Upper lobe of right lung (tissue), 1 donor: ENCODE measurements at places on chromosomes 5 and 9. TPM values are rescaled to one million over a fixed set of nuclear protein-coding genes. Genes with fewer than 3 reads are reported as not detected.

GRCh38 chr5:153794327-153794726, 244.4 kb downstream of the FAM114A2 start:
- DNase-seq = no peak
- H3K36me3 ChIP-seq = no peaks in the 10 kb centered on the region
- no peak overlapping the region for H3K4me3 ChIP-seq
- no peak overlapping the region for H3K27ac ChIP-seq
- no peaks in the 10 kb centered on the region for H3K4me1 ChIP-seq

- H3K4me3 ChIP-seq = no peak overlapping the region
- no peak overlapping the region for H3K27ac ChIP-seq
- H3K4me1 ChIP-seq = peaks cover 13% of the 10 kb centered on the region
- H3K36me3 ChIP-seq = peaks cover 6% of the 10 kb centered on the region
These were observed 34.6 kb downstream of the HABP4 start for GRCh38 chr9:96484521-96484931.

DNA sequence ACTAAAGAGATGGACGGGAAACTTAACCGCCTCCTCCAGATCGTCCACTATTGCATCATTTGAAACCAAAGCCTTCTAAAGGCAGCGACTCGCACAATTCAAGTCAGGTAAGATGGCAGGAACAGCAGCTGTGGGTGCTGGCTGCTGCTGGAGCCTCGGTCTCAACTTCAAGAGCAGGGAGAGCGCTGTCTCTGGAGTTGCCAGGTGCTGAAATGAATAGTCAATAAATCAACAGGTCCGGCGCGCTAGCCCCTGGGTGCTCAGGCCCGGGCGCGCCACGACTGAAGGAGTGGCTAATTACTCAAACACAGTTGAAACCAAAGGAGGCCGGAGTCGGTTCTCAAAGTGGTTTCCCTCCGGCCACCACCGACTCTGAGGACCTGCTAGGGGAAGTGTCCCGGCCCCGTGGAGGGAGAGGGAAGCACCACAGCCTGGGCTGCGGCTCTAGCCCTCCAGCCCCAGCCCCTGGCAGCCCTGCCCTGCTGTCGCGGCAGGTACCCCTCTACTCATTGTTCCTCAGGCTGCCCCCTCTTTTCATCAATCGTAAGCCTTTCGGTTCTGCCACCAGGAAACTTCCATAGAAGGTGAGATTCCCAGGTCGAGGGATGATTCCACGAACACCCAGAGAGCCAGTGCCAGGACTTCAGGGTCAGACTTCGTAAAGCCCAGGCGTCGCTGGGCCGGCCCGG, 804 bp downstream of the TTC39B start:
- peak overlapping the region; percentile 89 for H3K4me3 ChIP-seq
- H3K4me1 ChIP-seq = peaks cover 8% of the 10 kb centered on the region
- H3K27ac ChIP-seq = peak overlapping the region; percentile 82

DNA sequence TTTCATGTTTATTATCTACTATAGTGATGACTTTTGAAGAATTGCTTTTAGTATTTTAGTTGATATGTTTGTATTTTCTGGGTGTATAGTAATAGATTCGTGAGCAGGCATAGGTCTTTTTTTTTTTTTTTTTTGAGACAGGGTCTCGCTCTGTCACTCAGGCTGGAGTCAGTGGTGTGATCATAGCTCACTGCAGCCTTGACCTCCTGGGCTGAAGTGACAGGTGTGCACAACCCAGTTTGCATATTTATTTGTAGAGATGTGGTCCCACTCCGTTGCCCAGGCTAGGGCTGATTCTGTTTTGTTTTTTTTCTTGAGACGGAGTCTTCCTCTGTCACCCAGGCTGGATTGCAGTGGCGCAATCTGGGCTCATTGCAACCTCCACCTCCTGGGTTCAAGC, 11.9 kb downstream of the ERBIN start:
- no peaks in the 10 kb centered on the region for H3K36me3 ChIP-seq
- DNase-seq = no peak
- H3K4me1 ChIP-seq = peaks cover 25% of the 10 kb centered on the region
- H3K27ac ChIP-seq = no peak overlapping the region
- H3K4me3 ChIP-seq = no peak overlapping the region

GRCh38 chr9:130698514-130698913, 4.9 kb downstream of the EXOSC2 start:
- H3K36me3 ChIP-seq = peaks cover 72% of the 10 kb centered on the region
- H3K27ac ChIP-seq = no peak overlapping the region
- H3K4me1 ChIP-seq = peaks cover 18% of the 10 kb centered on the region

- no peak overlapping the region for H3K27ac ChIP-seq
- no peaks in the 10 kb centered on the region for H3K27me3 ChIP-seq
These were observed 121.1 kb downstream of the CAVIN4 start for GRCh38 chr9:100698945-100699344.

DNA sequence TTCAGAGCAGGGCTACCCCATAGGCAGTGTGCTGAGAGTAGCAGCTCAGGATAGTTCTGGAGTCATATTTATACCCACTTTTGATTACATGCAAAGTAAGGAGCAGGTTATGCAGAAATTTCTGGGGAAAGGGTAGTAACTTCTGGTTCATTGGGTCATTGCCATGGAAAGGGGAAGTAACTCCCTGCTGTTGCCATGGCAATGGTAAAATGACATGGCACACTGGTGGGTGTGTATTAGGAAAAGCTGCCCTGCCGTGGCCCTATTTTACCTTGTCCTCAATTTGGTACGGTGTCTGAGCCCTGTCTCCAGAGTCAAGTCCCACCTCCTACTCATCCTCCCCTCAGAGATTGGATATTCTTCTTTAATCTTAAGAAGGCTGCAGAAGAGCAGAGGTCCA, 526.7 kb upstream of the TYRP1 start:
- no peak for DNase-seq
- H3K27ac ChIP-seq = no peak overlapping the region
- no peaks in the 10 kb centered on the region for H3K36me3 ChIP-seq
- H3K4me3 ChIP-seq = no peak overlapping the region

DNA sequence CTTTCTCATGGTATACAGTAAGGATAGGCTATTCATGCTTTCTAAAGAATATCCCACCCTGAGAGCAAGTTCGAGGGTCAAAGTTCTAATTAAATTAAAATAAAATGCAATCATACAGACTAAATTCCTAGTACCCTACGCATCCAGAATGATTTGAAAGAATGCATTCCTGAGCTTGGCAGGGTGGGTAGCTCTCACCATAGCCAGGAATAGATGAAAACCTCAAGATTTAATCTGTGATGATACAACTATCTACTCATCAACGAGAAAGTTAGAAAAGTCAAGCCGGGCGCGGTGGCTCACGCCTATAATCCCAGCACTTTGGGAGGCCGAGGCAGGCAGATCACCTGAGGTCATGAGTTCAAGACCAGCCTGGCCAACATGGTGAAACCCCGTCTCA, 32.3 kb downstream of the SERINC5 start:
- H3K27ac ChIP-seq = no peak overlapping the region
- H3K4me3 ChIP-seq = no peak overlapping the region
- no peaks in the 10 kb centered on the region for H3K36me3 ChIP-seq
- no peak for DNase-seq

GRCh38 chr5:76445830-76446229, 42.7 kb downstream of the IQGAP2 start:
- no peak for DNase-seq
- no peaks in the 10 kb centered on the region for H3K36me3 ChIP-seq
- no peak overlapping the region for H3K4me3 ChIP-seq

DNA sequence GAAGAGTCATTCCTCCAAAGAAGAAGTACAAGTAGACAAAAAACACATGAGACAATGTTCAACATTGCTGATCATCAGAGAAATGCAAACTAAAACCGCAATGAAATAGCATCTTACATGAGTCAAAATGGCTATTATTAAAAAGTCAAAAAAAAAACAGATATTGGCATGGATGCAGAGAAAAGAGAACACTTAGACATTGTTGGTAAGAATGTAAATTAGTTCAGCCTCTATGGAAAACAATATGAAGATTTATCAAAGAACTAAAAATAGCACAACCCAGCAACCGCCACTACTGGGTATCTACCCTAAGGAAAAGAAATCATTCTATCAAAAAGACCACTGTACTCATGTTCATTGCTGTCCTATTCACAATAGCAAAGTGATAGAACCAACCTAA, 157.5 kb downstream of the CHSY3 start:
- no peak for DNase-seq
- no peak overlapping the region for H3K4me3 ChIP-seq
- no peaks in the 10 kb centered on the region for H3K4me1 ChIP-seq
- H3K36me3 ChIP-seq = no peaks in the 10 kb centered on the region
- no peak overlapping the region for H3K27ac ChIP-seq
- H3K27me3 ChIP-seq = no peaks in the 10 kb centered on the region

DNA sequence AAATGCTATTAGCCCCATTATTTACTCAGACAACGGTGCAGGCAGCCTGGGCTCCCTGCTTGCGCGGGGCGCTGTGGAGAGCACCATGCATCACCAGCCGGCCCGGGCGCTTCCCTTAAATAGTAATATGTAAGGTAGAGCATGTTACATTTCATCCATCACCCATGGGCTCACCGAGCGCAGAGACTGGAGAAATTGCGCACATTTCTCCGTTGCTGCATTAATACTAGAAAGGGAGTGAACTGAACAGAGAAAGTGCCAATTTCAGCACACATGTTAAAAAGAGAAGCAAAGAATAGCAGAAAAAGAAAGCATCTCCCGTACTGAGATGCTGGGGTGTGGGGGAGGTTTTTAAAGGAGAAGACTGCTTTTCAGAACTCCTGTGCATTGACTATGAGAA, 400.3 kb downstream of the ZSWIM6 start:
- no peaks in the 10 kb centered on the region for H3K27me3 ChIP-seq
- no peaks in the 10 kb centered on the region for H3K36me3 ChIP-seq

GRCh38 chr5:149172261-149172660, 31.0 kb downstream of the ABLIM3 start:
- no peak overlapping the region for H3K27ac ChIP-seq
- no peak overlapping the region for H3K4me3 ChIP-seq
- peaks cover 21% of the 10 kb centered on the region for H3K4me1 ChIP-seq
- no peaks in the 10 kb centered on the region for H3K27me3 ChIP-seq
- no peaks in the 10 kb centered on the region for H3K36me3 ChIP-seq

DNA sequence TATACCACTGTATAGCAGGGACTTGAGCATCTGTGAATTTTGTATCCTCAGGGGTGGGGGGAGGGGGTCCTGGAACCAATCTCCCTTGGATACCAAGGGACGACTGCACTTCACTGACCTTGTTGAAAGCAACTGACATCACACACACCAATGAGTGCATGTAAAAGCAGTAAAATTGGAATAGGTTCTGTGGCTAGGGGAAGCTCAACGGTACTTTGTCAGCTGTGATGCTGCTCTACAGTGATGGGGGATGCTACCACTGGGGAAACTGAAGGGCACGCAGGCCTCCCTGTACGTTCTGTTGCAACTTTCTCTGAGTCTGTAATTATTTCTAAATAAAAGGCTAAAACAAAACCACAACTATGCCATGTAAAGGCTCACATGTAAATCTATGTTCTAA, 47.0 kb upstream of the RETREG1 start:
- no peak overlapping the region for H3K27ac ChIP-seq
- no peak overlapping the region for H3K4me3 ChIP-seq
- DNase-seq = no peak
- H3K27me3 ChIP-seq = no peaks in the 10 kb centered on the region

GRCh38 chr5:74865804-74866595, at the start of gene FAM169A:
Gene FAM169A, minus strand, starts transcription at chr5:74866387. Its CDS starts 24,711 bp downstream, at chr5:74841676.
- H3K27ac ChIP-seq = no peak within 1 kb of the TSS
- no peaks in the 10 kb centered on the region for H3K4me1 ChIP-seq
- H3K27me3 ChIP-seq = peaks cover 39% of the 10 kb centered on the region
- peak within 1 kb of the TSS; percentile 45 for H3K4me3 ChIP-seq

GRCh38 chr5:55973296-55973695, 21.5 kb downstream of the IL6ST start:
- no peak overlapping the region for H3K27ac ChIP-seq
- H3K4me3 ChIP-seq = no peak overlapping the region
- peaks cover 73% of the 10 kb centered on the region for H3K36me3 ChIP-seq
- H3K4me1 ChIP-seq = peaks cover 17% of the 10 kb centered on the region
- DNase-seq = no peak
- H3K27me3 ChIP-seq = no peaks in the 10 kb centered on the region

DNA sequence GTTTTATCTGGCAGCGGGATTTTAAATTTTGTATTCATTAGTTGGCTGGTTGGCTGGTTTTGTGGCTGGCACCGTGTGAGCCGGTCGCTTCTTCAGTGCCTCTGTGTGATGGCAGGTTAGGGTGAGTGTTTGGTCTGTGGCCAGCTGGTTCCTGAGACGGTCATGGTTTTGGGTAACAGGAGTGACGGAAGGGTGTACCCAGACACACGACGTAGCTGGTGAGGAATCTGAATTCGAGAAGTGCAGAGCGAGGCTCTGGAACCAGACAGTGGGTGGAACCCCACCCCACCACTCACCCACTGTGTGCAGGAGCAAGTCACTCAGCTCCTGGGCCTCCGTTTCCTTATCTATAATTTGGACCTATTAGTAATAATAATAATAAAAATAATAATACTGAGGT, 2.7 kb downstream of the BTNL9 start:
- peaks cover 13% of the 10 kb centered on the region for H3K27me3 ChIP-seq
- no peaks in the 10 kb centered on the region for H3K36me3 ChIP-seq
- no peak for DNase-seq
- H3K4me1 ChIP-seq = no peaks in the 10 kb centered on the region

DNA sequence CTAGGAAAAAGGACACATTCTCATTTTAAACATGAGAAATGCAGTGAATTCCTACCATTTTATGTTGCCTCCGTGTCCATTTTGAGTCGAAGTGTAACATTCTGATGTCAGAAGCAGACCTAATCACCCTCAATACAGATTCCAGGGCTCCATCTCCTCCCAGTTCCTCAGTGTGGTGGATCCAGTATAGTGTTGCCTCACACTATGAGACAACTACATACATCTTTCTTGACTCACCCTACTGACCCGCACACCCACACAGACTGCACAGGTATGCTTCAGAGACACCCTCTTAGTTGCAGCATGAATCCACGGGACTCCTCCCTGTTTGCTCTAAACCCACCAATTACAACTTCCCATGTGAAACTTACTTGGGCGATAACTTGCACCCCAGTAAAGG, 564.9 kb downstream of the SEMA5A start:
- H3K27ac ChIP-seq = no peak overlapping the region
- DNase-seq = no peak
- no peaks in the 10 kb centered on the region for H3K36me3 ChIP-seq

- H3K4me1 ChIP-seq = no peaks in the 10 kb centered on the region
- H3K27me3 ChIP-seq = no peaks in the 10 kb centered on the region
- no peaks in the 10 kb centered on the region for H3K36me3 ChIP-seq
- H3K4me3 ChIP-seq = no peak overlapping the region
- no peak overlapping the region for H3K27ac ChIP-seq
These were observed 107.4 kb downstream of the TUSC1 start for GRCh38 chr9:25570802-25571201.

DNA sequence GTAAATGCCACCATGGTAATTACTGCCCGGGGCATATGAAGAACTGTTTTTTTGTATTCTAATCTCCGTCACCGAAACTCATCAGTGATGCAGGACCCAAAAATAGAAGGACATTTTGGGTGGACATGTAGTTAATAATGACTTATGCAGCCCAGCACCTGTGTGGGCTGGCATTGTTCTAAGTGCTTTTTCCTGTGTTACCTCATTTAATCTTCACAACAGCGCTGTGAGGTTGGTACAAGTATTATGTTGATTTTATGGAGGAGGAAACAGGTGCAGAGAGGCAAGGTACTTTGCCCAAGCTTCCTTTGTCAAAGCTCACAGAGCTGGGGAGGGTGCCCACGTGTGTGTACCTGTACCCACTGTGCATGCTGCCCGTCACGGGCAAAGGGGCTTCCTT, 58.4 kb downstream of the DAPK1 start:
- H3K27ac ChIP-seq = peak overlapping the region; percentile 17
- H3K27me3 ChIP-seq = no peaks in the 10 kb centered on the region
- DNase-seq = no peak
- H3K36me3 ChIP-seq = no peaks in the 10 kb centered on the region

- H3K27ac ChIP-seq = no peak overlapping the region
- H3K4me3 ChIP-seq = no peak overlapping the region
- H3K4me1 ChIP-seq = no peaks in the 10 kb centered on the region
- H3K36me3 ChIP-seq = no peaks in the 10 kb centered on the region
These were observed 43.6 kb upstream of the FYB1 start for GRCh38 chr5:39262981-39263380.

UGCG gene
- 50.7 TPM for total RNA-seq

ROPN1L gene
- 1.9 TPM for total RNA-seq

BTNL8 gene
- total RNA-seq = 4.5 TPM

PCDHGA5 gene
- 3.5 TPM for total RNA-seq
